ENCODE measurements at places on chromosomes 6 and 20.

- DNase-seq, result no peak
Observed at GRCh38 chr6:50451826-50452400, 261.4 kb upstream of the TFAP2D start.

GRCh38 chr20:46118481-46119020, 437 bp downstream of the CD40 start:
- DNase-seq, result no peak

GRCh38 chr6:7960141-7960540, 49.6 kb upstream of the TXNDC5 start:
- no peak for DNase-seq

- DNase-seq, result no peak
Observed at GRCh38 chr20:38757145-38757775, 9.0 kb downstream of the ACTR5 start.

DNA sequence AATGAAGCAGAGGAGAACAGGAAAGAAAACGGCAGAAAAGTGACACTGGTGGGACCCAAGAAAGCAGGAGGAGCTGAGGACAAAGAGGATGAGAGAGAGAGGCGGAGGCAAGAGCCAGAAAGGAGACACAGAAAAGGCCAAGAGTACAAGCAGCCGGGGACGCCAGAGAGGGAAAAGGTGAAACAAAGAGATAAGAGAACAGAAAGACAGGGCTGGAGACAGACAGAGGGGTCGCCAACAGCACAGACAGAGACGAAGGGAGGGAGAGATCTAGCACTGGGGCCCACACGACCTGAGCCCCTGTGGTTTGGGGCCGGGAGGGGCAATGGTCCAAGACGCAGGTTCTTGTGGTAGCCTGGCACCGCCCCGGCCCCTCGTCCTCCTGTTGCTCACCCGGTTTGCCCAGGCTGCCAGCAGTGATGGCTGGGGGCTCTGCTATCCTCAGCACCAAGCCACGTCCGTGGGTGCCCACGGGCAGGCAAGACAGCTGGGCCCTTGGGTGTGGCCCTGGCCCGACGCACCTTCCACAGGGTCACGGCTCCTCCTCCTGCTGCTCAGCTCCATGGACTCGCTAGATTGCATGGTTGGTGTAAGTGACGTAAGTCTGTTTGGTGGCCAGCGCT, 123.5 kb downstream of the GRM4 start:
- no peak for DNase-seq

DNA sequence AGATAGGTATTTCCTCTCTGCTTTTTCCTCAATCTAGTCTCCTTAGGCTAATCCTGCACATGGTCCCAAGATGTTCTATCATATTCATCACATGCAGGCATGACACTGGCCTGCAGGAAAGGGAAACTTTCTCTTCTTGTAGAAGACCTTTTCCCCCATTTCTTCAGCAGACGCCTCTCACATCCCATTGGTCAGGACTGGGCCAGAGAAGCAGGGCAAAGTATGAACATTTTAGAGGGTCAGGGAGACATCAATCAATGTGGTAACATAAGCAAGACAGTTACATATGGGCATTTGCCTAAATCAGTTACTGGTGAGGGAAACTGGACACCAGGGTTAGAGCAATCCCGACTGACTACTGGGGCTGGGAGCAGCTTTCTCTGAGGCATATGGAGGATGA, 90.1 kb downstream of the CRYBG1 start:
- DNase-seq, result no peak

- DNase-seq, result no peak
Observed at GRCh38 chr20:46715292-46715756, 5.9 kb downstream of the SLC2A10 start.

DNA sequence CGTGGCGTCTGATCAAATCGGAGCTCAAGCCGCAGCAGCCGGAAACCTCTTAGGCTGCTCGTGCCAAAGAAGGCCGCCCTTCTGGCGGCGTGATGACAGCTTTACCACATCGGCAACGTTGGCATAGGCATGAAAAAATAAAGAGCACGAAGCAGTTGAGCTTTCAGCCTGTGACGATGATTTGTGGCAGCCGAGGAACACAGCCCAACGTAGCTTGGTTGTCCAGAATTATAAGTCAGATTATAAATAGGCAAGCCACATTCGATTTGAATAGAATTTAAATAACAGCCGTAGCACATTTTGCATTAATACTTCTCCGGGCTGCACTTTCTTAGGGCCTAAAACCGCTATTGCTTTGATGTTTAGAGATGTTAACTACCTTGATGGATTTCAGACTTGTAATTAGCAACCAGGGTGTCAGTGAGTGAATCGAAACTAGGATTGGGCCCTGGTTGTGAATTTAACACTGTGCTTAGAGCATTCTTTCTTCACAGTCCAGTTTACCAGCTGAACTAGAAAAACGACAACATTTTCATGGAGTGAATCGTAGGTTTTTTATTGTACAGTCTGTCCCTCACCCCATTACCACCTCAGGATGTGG, 864 bp upstream of the BCLAF1 start:
- DNase-seq, result peak; percentile 81

GRCh38 chr20:58019027-58019849, 209.2 kb downstream of the ANKRD60 start:
- no peak for DNase-seq

GRCh38 chr6:292506-293192, 362 bp downstream of the DUSP22 start:
- peak; percentile 74 for DNase-seq

- no peak for DNase-seq
Observed at GRCh38 chr20:51575486-51575885, 33.0 kb upstream of the NFATC2 start.

DNA sequence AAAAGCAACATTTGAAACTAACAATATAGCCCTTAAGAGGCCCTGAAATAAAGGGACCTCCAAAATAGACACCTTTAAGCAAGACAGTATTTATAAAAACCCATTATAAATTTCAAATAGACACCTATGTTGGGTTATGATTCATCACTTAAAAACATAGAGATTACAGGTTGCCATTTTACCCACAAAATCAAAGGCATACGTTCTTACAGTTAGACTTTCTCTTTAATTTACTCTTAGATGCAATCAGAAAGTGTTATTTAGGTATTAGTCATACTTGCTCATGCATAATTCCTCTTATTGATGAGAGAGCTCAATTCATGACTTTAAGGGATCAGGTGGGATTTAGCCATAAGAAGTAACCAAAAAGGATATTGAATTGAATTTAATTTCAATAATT, 51.5 kb upstream of the TMEM200A start:
- DNase-seq, result no peak

- no peak for DNase-seq
Observed at GRCh38 chr20:39412091-39412490, 449.9 kb downstream of the DHX35 start.

DNA sequence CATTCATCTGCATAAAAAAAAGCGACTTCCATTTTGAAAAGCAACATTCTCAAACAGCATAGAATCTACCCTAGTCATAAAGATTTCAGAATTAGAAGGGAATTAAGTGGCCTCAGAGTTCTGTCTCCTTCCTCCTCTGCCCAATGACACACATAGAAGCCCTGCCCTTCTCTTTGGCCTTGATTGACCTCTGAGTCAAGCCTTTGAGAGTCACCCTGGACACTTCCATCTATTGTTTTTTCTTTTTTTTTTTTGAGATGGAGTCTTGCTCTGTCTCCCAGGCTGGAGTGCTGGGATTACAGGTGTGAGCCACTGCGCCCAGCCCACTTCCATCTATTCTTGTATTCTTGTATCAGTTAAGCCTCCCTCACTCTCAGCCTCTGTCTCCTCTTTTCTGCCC, 44.8 kb upstream of the CTNNBL1 start:
- no peak for DNase-seq

GRCh38 chr6:166997768-166998255, 1.4 kb upstream of the CEP43 start:
- DNase-seq, result peak; percentile 63

DNA sequence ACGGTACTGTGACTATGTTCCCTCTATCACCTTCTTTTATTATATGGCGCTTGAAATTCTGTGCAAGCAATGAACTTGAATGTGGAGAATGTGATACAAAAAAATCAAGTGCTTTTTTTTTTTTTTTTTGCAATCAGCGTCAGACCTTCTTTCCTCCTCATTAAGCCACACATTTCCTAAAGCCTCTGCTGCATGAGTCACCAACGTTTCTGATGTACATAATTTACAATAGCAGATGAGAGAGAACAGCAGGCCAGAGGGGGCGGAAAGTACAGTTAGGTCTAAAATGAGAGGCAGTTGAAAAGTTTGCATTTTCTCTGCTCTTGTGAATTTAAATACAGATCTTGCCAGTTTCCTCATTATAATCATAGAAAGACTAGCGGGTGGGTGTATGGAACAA, 114.6 kb upstream of the RIPOR2 start:
- DNase-seq, result peak; percentile 59

DNA sequence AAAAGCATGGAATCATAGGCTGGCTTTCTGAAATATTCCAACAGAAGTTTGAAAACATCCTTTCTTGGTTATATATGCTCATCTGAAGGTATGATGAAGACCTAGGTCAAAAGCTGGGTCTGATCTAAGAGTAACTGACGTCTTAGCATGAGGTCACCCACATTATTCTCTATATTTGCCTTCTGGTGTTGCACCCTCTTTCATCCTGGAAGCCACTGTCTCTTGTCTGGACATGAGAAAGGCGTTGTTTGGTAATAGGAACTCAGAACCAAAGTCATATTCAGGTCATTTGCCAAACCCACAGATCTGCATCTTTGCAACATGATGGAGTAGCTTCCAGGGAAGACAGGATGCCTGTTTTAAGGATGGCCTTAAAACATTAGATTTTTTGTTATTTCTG, 17.6 kb downstream of the GABRR1 start:
- DNase-seq, result no peak

DNA sequence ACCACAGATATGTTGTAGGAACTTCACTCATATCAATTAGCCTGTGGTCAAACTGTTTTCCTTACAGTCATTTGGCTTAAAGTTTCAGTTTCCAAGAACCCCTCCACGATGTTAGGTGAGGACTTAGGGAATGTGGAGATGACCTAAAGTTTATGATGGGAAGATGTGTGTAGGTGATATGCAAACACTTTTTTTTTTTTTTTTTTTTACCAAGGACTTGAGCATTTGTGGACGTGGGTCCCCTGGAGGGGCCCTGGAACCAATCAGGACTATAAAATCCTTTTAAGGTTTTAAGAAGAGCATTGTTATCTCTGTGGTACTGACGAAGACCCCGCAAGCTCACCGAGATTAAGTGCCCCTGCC, 478 bp upstream of the MTHFD1L start:
- no peak for DNase-seq

GRCh38 chr6:128617285-128617684, 96.9 kb upstream of the PTPRK start:
- DNase-seq, result no peak

DNA sequence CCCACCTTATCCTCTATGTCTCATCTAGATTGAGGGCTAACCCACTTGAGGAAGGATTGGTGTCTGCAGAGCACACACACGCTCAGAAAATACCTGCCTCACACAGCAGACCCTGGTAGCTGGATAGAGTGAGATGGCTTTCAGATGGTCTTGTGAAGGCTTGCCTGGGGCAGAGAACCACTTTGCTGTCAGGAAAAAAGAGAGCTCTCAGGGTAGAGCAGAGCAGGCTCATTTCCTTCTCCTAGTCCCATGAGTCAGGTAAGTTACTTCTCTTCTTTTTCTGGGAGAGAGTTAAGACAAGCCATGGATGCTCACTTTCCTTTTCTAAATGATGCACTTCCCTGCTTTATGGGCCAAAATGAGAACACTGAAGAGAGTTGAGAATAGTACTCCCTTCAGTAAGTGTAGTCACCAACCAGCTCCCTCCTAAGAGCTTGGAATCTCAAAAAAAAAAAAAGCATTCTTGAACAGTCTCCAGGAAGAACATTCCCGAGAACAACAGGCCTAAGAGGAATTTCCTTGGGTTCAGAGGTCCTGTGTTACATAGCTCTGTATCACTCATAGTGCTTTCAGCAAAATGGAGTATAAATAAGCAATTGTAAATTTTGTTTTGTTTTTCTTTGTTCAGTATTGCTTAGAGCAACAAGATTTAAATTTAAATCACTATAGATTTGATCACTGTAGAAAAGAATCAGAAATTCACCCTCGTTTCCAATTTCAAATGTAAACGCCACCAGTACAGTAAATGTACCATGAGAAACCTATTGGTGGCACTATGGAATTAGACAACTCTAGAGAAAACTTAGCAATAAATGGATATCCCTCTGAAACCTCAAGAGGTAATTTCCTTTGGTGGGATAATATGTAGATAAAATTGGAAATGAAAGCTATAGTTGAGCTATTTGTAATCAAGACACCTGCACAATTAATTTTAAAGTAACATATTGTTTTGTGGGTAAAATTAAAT, 530.3 kb downstream of the RFPL4B start:
- DNase-seq, result no peak

DNA sequence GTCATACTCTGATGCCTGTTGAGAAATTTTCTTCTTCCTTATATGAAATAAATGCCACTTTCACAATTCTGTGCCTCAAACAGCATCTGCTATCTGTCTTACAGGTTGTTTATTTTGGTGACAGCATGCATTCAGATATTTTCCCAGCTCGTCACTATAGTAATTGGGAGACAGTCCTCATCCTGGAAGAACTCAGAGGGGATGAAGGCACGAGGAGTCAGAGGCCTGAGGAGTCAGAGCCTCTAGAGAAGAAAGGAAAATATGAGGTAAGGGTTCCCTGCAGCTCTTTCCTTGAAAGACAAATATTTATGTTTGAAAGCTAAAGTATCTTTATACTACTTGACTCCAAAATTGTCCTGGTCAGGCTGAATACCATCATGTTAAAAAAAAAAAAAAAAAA, 15.8 kb downstream of the TSPYL4 start:
- DNase-seq, result no peak

DNA sequence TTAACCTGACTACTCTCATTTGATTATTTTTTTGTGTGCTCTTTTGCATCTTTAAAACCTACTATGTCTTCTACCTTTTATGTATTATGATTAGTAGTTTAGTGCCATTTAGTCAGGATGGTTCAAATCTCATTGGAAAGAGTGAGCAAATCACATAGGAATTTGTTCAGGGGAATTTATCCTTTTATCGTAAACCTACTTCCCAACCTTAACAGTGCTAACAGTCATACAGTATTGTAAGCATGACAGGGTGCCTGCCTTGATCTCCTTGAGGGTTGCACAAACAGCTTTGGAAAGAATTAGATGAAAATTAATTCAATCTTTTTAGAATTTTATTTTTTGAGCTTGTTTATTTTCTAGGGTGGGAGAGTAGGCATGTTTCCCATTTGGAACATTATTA, 18.3 kb downstream of the RNF8 start:
- no peak for DNase-seq

DNA sequence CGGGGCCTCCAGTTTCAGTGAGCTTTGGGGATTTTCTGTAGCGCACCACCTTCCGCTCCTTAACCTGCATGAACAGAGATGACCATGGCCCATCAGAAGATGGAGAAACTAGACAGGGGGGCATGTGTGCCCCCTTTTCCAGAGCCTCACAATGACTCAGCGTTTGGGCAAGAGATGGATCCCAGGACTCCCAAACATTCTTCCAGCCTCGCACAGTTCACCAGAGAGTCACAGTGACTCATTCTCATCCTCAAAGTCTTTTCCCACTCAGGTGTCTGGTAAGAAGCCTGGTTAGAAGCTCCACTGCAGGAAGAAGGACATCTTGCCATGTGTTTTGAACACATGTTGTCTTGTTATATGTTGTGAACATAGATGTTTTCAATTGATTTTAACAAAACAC, 76.2 kb upstream of the FRMD1 start:
- DNase-seq, result no peak
